Gastroesophageal sphincter (tissue), 4 donors: ENCODE measurements at places on chromosomes 3 and 15.

- no peak for ATAC-seq
Measured at GRCh38 chr3:137770835-137771399, 6.8 kb downstream of the SOX14 start.

DNA sequence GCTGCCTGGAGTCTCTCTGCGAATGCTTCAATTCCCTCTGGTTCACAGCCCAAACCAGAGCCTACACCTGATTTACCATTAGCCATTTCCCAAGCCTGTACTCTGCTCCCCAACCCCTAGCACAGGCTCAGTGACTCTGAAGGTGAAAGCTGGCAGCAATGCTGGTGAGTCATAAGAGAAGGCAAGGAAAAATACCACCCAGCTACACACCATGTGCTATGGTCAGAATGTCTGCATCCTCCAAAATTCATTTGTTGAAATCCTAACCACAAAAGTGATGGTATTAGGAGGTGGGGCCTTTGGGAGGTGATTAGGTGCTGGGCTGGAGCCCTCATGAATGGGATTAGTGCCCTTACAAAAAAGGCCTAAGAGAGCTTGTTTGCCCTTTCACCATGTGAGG lies 117.1 kb upstream of the TJP1 start:
- ATAC-seq, result no peak

DNA sequence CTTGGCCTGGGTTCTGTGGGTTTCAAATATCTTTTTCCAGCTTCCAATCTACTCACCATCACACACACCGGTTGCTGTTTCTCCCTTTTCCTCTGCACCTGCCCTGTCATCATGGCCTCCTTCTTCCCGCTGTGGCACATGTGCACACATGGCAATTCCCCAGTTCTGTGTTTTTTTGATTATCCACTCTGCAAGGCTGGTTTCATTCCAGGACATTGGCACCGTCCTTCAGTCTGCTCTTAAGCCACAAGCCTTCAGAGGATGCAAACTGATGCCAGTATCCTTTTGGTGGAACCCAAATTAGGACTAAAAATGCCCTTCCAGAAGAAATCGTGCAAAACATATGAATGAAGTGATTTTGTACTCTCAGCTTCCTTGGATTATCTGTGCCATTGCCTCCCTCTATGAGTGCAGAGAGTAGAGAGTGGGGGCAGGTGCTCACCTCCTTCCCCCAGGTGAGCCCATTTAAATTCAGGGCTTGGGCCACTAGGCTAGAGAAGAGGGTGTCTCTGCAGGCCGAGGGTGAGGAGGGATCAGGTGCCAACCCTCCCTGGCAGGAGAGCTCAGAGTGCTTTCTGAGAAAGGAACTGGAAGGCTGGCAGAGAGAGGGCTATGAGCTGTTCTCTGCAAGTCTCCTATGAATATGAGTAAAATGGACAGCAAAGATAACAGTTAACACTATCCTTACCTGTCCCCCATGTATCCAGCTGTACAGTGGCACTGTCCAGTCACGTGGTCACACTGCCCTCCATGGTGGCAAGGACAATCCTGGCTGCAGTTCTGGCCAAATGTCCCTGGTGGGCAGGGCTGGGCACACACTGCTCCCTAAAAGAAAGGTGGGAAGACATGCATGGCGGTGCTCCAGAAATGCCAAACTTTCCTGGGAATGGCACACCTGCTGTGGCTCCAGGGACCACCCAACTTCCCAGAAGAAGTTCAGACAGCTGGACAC lies 100.8 kb downstream of the RAB11A start:
- ATAC-seq, result no peak

DNA sequence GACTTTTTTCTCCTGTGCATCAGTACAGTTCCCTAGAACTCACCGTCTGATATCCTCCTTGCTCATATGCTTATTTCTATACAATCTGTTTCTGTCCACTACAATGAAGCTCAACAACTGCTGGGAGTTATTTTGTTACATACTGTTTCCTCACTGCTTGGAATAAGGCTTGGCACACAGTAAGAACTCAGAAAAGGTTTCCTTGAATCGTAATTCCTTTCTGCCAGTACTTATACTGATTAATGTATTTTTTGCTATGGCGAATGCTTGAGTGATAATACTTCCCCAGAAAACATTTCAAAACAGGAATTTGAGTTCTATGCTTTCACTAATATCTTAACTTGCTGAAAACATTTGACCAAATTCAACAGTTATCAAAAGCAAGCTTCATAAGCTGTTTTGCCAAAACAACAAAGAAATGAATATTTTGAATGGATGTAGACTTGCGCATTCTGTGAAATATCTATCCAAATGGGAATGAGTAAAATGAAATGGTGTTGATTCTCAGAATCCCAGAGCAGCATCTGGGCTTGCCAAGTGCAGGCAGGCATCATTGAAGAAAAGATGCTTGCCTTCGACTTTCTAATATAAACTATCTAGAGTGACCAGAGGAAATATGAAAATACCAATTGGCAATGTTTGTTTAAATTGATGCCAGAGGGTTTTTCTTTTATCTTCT lies 286.3 kb downstream of the RAP2B start:
- no peak for ATAC-seq

- ATAC-seq, result peak; percentile 50
Measured at GRCh38 chr3:126340081-126340511, 17.1 kb downstream of the KLF15 start.

DNA sequence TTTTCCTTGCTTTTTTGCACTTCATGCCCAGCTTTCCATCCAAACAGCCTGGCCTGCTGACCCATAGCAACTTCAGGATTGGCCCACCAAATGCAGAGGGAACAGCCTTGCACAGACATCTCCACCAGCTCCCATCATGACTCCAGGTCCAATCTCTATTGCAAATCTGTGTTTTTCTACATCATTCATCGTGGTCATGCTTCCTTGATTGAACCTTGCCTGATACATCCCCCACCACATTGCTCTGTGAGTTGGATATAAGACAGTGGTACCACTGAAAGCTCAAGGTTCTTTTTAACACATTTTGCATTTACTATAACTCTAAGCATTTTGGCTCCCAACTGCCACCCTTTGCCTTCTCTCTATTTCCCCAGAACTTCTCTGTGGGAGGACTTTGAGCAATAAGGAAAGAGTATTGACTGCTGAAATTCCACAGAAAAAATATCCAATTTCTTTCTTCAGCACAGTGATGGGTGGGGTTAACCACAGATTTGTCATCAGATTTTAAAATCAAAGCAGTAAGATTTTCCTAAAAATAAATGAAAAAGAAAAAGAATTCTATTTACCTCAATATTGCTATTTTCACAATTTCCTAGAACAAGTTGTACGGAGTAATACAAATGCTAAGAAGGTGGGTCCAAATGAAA lies 114.6 kb upstream of the GALNT15 start:
- peak; percentile 37 for ATAC-seq

DNA sequence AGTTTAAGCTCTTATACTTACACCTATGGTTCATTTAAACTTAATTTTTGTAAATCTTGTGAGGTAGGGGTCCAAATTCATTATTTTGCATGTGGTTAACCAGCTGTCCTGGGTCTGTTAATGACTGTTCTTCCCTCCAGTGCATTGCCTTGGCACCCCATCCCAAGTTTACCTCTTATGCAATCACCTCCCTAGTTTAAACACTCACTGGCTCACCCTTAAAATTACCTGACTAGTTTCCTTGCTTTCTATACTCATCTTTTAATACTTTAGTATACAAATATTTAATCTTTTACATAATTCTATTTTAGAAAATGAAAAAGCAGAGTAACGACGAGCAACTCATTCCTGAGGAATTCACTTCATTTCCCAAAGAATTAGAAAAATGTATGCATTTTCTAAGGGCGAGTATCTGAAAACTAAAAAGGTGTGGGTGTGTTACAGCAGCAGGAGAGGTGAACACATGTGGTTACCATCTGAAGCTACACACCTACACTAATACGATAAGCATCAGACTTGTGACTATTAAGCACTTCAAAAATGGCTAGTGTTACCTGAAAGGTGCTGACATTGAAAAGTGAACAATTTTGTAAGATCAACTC lies 33.7 kb downstream of the TJP1 start:
- ATAC-seq, result no peak

DNA sequence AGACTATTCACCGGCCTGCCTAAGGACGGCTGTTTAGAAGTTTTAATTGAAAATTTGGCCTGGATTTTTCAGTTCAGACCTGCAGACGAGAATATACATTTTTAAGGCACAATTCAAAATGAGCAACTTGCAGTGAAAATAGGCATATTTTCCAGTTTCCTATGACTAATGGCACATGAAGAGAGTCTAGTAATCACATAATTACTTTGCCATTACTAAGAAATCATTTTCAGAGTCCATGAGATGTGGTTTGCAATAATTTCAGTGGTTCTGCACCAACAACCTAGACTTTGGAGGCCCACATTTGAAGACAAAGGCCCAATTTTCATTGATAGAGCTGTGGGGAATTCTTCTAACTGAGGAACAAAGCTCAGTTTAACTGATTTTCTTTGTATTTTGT lies 205.3 kb downstream of the SOX2 start:
- ATAC-seq, result no peak

- ATAC-seq, result no peak
Measured at GRCh38 chr3:42988566-42988965, 9.5 kb downstream of the GASK1A start.

DNA sequence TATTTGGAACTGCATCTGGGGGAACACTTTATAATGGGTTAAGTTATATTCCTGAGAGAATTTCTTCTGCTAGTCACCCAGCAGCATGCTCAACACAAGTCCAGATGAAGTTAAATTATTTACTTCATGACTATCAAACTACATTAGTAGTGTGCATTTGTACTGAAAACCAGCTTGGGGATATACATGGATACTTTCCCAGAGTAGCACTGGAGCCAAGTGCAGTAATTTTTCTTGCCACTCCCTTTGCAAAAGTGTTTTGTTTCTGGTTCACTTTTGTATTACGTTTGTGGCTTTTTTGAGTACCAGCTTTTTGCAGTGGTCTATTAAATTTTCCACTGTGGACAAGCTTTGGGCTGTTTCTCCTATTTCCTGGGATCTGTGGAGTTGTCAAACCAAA lies 243.0 kb downstream of the AGBL1 start:
- no peak for ATAC-seq

DNA sequence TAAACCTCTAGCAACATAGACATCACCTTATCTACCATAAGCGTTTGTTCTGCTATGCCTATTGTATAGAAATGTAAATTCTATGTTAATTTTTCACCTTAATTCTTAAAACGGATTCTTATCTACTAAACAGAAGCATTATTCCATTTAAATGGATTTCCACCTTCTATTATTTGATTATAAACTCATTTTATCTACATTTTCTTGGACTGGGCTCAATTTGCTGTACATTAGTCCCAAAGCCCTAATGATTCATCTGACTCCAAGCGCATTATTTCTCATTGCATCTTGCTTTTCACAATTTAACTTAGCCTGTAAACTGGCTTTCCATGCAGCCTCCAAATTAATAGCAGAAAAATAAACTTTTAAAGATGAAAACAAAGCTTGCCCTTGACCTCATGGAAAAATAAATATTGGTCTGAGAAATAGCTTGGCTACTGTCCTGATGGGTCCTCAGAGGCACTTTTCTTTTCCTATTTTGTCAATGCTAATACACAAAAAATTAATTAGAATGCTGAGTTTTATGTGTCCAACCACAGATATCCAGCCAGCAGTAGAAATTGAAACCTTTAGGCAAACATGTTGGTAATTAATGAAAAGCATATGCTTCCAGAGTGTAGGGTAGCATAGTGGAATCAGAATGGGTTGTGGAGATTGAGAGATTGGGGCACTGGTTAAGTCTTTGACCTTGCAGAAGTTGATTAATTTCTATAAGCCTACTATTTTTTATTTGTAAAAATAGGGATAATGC lies 81.4 kb upstream of the CFAP20DC start:
- no peak for ATAC-seq

DNA sequence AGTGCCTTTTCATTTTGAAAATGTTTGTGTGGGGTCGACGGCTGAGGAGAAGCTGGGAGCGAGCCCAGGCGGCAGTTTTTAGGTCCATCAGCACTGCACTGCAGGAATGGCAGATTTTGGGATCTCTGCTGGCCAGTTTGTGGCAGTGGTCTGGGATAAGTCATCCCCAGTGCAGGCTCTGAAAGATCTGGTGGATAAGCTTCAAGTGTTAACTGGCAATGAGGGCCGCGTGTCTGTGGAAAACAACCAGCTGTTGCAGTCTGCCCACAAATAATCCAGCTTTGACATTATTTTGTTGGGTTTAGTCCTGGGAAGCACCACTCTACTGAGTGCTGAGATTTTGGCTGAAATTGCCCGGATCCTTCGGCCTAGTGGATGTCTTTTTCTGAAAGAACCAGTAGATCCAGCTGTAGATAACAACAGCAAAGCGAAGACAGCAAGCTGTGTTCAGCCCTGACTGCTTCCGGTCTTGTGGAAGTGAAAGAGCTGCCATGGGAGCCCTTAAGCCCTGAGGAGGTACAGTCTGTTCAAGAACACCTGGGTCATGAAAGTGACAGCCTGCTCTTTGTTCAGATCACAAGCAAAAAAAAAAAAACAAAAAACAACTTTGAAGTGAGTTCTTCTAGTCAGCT lies 13.1 kb upstream of the ANP32A start:
- no peak for ATAC-seq

DNA sequence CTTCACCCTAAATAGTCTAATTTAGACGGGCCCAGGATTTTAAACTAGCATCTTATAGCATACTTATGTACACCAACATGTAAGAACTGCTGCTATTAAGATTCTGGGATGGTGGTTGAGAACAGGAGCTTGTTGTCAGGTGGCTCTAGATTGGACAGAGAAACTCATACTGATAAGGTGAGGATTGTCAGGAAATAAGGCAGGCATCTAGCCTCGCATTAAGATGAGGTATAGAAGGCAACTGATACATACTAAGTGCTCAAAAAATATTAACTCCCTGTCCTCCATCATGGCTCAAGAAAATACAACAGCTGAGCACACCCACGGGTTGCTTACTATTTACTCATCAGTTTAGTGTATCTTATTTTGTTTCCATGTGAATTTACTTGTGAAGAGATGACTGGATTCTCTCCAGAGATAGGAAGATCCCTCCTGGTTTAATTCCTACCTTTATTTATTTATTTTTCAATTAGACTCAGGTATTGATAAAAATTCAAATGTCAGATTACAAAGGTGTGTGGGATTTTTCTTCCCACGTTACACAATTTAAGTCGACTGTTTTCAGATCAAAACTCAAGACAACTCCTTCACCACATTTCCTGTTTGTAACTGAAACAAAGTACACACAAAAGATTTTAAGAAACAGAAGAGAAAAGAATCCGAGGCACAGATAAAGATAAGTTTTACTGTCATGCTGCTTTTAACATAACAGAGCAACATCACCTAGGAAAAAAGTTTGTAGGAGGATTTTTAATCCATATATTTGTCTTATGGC lies at the start of gene TRAT1:
Gene TRAT1, plus strand, starts transcription at position 664 of the 775 bp plus-strand sequence. CDS start 142 bp downstream, outside the sequence.
- no peak for ATAC-seq

- no peak for ATAC-seq
Measured at GRCh38 chr3:49465270-49466034, 4.6 kb upstream of the DAG1 start.

DNA sequence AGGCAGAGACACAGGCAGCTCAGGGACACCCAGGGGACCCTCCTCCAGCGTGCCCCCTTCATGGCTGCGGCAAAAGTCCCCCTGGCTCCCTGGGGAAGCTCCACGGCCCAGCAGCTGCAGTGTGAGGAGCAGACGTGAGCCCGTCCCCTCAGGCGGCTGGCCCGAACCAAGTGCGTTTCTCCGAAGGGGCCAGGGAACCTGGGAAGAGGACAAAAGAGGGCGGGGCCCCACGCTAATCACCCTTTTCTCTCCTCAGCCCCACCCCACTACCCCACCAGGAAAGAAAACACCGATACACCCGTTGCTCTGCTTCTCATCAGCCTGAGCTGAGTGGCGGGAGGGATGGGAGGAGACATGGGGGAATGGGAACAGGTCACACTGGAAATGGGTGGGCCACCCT lies at the start of gene MUC4:
Gene MUC4, minus strand, starts transcription at position 174 of the 400 bp plus-strand sequence. Its CDS starts 112 bp downstream, at position 62.
- ATAC-seq, result no peak
